ENCODE measurements at places on chromosomes 3 and 15.

DNA sequence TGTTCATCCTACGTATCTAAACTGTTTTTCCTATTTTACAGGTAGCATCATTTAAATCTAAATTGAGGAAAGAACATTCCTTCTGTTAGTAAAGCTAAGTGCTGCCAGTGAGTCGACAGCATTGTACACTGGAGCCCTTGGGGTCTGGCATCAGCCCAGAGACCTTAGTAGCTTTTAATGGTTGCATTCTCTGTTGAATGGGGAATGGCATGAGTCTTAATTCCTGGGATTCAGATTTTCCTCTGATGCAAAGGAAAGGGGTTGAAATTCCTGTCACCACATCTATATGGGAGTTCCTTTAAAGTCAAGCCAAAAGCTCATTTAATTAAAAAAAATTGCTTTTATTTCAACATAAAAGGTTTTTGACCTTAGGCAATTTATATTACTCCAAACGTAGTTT lies 148.4 kb upstream of the GBE1 start:
- no peak for DNase-seq

DNA sequence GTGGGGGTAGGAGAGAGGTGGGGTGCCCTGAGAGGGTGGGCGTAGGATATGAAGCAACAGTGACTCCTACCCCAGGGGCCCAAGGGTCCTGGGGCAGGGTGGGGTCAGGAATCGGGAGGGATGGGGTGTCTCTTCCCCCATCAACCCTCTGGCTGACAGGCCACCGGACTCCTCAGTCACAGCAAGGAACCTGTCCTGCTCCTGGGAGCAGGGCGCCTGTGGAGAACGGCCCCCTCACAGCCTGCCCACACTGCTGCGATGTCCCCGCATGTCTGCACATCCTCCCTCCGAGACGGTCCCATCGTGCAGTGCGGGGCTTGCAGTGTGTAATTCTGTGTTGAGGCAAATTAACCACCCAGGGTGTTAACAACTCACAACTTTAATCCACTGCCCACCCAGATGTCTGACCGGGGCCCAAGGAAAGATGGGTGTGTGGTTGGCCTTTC lies 2.7 kb downstream of the TM4SF19 start:
- DNase-seq = no peak

DNA sequence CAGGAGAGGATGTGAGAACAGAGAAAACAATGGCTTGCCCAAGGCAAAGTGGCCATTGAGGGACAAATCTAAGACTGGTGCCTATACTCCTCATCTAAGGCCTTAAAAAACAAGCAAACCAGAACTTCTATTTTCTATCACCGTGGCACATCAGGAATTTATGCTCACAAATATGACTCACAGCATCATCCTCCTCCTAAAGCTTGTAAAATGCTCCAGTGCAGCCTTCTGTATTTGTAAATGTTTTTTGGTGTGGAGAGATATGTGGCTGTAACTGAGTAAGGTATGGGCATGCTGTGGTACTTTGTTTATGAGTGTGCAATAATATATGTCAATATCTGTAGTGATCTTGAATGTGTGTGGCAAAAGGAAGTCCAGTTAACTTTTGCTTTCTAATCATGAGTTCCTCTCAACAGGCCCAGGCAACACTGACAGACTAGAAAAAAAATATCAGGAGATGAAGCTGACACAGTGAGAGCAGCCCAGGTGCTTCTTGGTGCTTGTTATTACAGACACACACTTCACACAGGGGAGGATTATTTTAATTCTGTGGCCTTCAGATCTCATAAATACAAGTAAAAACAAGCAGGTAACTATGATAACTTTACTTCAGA lies 60.3 kb downstream of the CTNNB1 start:
- DNase-seq = no peak

- DNase-seq = no peak
Observed at GRCh38 chr3:79245284-79246138, 522.3 kb downstream of the ROBO1 start.

GRCh38 chr15:63604281-63604680 lies 7.1 kb downstream of the FBXL22 start:
- DNase-seq = no peak

- DNase-seq = no peak
Observed at GRCh38 chr3:45507820-45508317, 86.7 kb upstream of the LIMD1 start.

GRCh38 chr3:81658322-81658997 lies 103.0 kb downstream of the GBE1 start:
- DNase-seq = no peak

DNA sequence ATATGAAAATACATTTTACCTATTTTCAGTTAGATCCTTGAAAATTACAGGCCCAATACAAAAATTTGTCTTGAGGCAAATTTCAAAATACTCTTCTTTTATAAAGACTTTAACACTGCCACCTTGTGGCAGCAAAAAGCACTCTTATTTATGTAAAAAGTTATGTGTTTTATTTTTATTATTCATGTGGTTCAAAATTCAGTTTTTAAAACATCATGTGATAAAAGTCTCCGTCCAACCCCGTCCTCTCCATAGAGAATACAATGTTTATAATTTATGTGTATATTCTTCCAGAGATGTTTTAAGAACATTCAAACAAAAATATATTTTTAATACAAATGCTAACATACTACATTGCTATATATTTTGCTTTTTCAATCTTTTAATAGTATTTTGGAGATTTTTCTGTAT lies 36.9 kb upstream of the TRIM59 start:
- no peak for DNase-seq

- DNase-seq = no peak
Observed at GRCh38 chr3:156598413-156598812, 43.5 kb upstream of the SSR3 start.

GRCh38 chr3:23078735-23079134 lies 124.4 kb upstream of the UBE2E2 start:
- no peak for DNase-seq

GRCh38 chr3:16485395-16485992 lies 28.0 kb downstream of the RFTN1 start:
- no peak for DNase-seq

DNA sequence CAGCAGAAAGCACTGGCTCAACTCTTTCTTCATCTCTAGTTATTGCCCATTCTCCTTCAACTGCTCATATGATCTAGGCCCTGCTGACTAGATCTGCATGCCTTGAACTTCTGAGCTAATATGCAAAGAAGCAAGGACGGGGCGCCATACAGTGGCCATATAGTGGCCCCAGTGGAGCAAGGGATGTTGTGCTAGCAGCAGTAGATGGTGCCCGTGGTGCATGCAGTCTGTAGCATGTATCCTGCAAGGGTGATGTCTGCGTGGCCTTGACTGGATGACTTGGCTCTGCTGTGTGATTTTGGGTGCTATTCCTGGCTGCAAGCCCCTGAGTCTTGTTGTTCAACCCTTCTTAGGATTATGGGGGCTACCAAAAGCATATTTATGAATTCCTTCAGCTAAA lies 12.2 kb upstream of the NMD3 start:
- no peak for DNase-seq

DNA sequence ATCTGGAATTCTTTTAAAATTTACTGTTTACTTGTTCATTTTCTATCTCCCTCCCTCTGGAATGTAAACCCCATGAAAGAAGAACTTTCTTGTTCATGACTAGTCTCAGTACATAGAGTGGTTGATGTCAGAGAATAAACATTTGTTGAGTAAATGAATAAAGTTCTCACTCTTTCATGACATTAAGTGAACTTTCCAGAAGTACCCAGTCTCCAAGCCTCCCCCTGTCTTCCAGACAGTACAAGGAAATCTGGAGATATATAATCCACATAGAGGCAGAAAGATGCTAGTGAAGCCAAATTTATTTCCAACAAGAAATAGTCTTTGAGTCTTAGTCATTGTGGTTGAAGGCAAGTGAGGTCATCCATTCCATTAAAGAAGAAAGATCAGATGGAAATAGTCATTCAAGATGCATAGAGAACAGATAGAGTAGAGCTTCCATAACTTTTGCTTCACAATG lies 71.5 kb upstream of the GALNT15 start:
- DNase-seq = no peak

- DNase-seq = no peak
Observed at GRCh38 chr3:178856804-178857203, 214.8 kb downstream of the ZMAT3 start.

GRCh38 chr15:31438601-31439265 lies 112.1 kb downstream of the KLF13 start:
- DNase-seq = no peak

DNA sequence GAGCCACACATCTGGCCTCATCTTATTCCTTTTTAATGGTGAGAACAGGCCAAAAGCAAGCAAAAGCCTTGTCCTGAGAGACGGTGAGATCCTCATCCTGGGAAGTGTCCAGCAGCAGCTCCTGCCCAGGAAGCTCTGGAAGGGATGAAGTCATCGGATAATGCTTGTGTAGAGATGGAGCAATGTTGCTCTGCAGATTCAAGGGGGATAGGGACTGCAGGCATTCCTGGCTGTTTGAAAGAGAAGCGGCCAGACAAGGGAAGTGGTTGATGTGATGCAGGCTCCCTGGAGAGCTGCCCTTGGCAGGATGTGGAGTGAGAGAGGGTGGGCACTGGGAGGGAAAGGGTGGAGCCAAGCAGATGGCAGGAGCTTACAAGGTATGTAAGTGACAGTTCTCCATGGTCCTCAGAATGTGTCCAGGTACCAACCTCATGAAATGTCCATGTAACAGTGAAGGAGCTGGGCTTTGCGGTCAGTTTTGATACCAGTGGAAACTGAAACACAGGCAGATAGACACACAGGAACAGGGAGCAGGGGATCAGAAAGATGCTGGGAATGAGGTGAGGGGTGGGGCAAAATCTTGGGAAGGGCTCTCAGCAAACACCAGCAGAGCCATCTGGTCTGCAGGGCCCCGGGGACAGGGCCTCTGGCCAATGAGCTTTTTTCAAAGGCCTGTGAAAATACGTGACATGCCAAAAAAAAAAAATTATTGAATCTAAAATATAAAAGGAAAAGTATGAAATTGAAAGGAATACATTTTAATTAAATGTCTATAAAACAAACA lies 32.2 kb upstream of the LACTB start:
- no peak for DNase-seq

GRCh38 chr3:58991026-58991425 lies 58.8 kb downstream of the CFAP20DC start:
- no peak for DNase-seq

DNA sequence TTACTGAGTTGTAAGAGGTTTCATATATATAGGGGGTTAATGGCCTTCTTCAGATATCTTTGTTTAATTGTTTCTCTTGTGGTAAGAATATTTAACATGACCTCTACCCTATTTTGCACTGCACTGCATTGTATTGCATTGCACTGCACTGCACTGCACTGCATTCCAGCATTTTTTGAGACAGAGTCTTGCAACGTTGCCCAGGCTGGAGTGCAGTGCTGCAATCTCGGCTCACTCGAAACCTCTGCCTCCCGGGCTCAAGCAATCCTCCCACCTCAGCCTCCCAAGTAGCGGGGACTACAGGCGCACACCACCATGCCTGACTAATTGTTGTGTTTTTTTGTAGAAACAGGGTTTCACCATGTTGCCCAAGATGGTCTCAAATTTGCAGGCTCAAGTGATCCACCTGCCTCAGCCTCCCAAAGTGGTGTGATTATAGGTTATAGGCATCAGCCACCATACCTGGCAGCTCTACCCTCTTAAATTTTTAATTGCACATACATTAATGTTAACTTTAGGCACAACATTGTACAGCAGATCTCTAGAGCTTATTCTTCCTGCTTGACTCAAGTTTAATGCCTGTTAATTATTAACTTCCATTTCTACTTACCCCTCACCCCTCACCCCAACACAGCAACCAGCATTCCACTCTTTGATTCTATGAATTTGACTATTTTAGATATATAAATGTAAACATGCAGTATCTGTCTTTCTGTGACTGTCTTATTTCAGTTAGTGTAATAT lies 38.4 kb downstream of the NEDD4 start:
- DNase-seq = peak; percentile 8

GRCh38 chr3:98843266-98843959 lies 58.1 kb downstream of the DCBLD2 start:
- DNase-seq = no peak

- no peak for DNase-seq
Observed at GRCh38 chr15:62334536-62334935, 169.5 kb upstream of the C2CD4B start.

GRCh38 chr3:133547432-133548041 lies 25.9 kb upstream of the CDV3 start:
- DNase-seq = no peak

DNA sequence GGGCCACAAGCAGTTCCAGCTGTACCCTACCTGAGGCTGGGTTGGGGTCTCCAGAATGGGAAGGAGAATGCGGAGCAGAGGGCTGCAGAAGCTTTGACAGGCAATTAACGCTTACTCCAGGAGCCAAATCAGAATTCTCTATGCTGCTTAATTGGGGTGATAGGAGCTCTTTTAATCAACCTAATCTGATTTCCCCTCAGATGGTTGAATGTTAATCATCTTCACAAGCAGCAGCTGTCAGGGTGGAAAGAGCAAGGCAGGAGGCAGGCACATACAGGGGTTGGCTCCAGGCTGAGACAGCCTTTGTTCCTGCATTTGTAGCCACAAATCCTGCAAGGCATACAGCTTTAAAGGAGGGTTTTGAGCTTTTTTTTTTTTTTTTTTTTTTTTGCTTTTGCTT lies 2.6 kb downstream of the CILP start:
- DNase-seq = no peak

DNA sequence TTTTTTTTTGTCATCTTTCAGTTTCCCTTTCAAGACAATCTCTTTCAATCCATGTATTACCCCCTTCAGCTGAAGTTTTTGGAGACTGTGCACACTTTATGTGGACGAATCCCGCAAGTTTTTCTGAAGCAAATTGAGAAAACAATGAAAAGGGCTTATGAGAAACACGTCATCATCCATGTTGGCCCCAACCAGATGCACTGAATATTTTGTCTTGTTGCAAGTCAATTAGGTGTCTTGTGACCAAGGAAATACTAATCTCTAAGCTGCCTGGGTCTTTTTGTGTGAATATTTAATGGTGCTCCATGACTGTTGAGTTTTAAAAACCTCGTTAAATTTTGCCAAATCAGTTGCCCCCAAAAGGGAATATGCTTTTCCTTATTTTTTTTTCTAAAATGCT lies 21.7 kb upstream of the PPP4R2 start:
- DNase-seq = no peak

GRCh38 chr15:76197703-76198455 lies 113.4 kb downstream of the ETFA start:
- no peak for DNase-seq
